Stimulated activated CD8-positive, alpha-beta memory T cell treated with anti-CD3 and anti-CD28 coated beads, Interleukin-12 subunit alpha, Interleukin-12 subunit beta, amount 100 ng/mL, for 1 hour (primary cell): ENCODE measurements at places on chromosomes 12 and 14.

- DNase-seq = peak; percentile 21
Observed at GRCh38 chr12:13864081-13864673, 117.2 kb downstream of the GRIN2B start.

DNA sequence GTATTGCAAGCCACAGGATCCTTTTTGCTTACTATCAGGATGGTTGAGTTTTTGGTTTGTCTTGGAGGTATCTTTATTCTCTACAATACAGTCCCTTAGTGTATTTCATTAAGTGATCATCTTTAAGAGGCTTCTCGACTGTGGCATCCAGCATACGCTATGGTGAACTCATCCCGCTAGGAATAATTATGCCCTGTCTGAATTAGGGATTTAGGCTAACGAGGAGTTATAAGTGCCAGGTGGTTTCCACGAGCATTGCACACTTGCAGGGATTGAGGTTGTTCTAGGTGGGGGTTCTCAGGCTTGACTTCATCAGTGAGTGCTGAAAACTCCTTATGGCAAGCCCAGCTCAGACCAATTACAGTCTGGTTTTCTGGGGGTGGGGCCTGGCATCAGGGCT, 37.2 kb upstream of the RBM19 start:
- no peak for DNase-seq

- DNase-seq = no peak
Observed at GRCh38 chr12:78672033-78672432, 192.5 kb upstream of the SYT1 start.

GRCh38 chr14:49942090-49942489, 49.2 kb downstream of the ARF6 start:
- DNase-seq = no peak

GRCh38 chr14:34049790-34050189, 98.9 kb upstream of the EGLN3 start:
- no peak for DNase-seq

DNA sequence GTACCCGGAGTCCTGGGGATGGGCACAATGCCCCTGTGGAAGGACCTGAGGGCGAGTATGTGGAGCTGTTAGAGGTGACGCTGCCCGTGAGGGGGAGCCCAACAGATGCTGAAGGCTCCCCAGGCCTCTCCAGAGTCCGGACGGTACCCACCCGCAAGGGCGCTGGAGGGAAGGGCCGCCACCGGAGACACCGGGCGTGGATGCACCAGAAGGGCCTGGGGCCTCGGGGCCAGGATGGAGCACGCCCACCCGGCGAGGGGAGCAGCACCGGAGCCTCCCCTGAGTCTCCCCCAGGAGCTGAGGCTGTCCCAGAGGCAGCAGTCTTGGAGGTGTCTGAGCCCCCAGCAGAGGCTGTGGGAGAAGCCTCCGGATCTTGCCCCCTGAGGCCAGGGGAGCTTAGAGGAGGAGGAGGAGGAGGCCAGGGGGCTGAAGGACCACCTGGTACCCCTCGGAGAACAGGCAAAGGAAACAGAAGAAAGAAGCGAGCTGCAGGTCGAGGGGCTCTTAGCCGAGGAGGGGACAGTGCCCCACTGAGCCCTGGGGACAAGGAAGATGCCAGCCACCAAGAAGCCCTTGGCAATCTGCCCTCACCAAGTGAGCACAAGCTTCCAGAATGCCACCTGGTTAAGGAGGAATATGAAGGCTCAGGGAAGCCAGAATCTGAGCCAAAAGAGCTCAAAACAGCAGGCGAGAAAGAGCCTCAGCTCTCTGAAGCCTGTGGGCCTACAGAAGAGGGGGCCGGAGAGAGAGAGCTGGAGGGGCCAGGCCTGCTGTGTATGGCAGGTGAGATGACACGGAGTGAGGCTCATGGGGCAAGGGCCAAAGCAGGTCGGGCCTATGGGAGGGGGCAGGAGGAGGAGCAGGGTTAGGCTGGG, 4.5 kb downstream of the ARHGEF40 start:
- DNase-seq = no peak

GRCh38 chr12:4918950-4919660, 9.4 kb downstream of the KCNA1 start:
- DNase-seq = no peak
